Right atrium auricular region (tissue), 2 donors: ENCODE measurements at places on chromosomes 6 and 20. TPM values are rescaled to one million over a fixed set of nuclear protein-coding genes. Genes with fewer than 3 reads are reported as not detected.

OPRL1 gene
- 0.75 TPM for total RNA-seq

- no peak for DNase-seq
- H3K36me3 ChIP-seq: no peaks in the 10 kb centered on the region
- no peaks in the 10 kb centered on the region for H3K4me1 ChIP-seq
- H3K27me3 ChIP-seq: no peaks in the 10 kb centered on the region
Measured at GRCh38 chr20:22863826-22864225, 171.3 kb upstream of the SSTR4 start.

DNA sequence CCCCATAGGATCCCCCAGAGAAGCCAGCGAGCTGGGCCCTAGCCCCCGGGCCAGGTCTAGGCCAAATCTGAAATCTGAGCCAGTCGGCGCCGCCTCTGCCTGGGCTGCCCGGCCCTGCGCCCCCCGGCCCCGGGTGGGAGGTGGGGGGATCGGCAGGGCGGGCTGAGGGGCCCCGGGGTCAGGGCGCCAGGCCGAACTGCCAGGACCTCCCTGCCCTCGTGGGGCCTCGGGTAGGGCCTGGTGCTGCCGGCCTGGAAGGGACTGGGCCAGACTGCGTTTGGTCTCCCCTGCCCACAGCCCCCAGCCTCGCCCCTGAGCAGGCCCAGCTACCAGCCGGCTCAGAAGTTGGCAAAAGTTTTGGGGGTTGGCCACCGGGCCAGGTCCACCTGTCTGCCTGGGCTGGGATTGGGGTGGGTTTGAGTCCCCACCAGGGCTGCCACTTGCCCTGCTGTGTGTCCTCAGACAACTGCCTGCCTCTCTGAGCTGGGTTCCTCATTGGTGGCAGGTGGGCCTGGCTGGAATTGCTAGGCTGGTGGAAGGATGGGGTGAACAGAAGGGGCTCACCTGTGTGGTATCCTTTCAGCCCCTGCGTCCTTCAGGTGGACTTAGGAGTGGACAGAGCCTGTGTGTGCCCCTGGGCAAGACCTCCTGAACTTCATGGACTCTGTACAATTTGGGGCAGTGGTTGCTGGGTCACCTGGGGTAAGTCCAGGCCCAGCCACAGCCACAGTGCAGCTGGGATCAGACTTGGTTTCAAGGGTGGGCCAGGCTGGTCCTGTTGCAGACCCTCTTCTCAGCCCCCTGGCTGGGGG lies 801 bp downstream of the SRC start:
- no peaks in the 10 kb centered on the region for H3K36me3 ChIP-seq
- peak overlapping the region; percentile 76 for H3K27ac ChIP-seq
- H3K27me3 ChIP-seq: no peaks in the 10 kb centered on the region
- peak overlapping the region; percentile 57 for H3K4me3 ChIP-seq
- DNase-seq: no peak

- no peaks in the 10 kb centered on the region for H3K27me3 ChIP-seq
- H3K4me1 ChIP-seq: peaks cover 13% of the 10 kb centered on the region
- no peaks in the 10 kb centered on the region for H3K36me3 ChIP-seq
Measured at GRCh38 chr20:2693286-2694007, 867 bp downstream of the EBF4 start.

GRCh38 chr20:44727651-44728050 lies 12.5 kb downstream of the CCN5 start:
- no peak overlapping the region for H3K4me3 ChIP-seq
- no peak overlapping the region for H3K27ac ChIP-seq
- H3K4me1 ChIP-seq: no peaks in the 10 kb centered on the region
- no peak for DNase-seq

- no peak overlapping the region for H3K4me3 ChIP-seq
- DNase-seq: no peak
- no peak overlapping the region for H3K27ac ChIP-seq
Measured at GRCh38 chr6:94414041-94414440, 994.7 kb upstream of the EPHA7 start.

GRCh38 chr6:129943637-129944271 lies 74.6 kb upstream of the L3MBTL3 start:
- no peak for DNase-seq
- no peaks in the 10 kb centered on the region for H3K27me3 ChIP-seq
- H3K4me3 ChIP-seq: no peak overlapping the region
- no peaks in the 10 kb centered on the region for H3K4me1 ChIP-seq
- no peak overlapping the region for H3K27ac ChIP-seq
